Right lung (tissue), 10 donors: ENCODE measurements at places on chromosomes 11 and 22.

GRCh38 chr22:38276166-38276565, 3.4 kb upstream of the TMEM184B start:
- DNase-seq = no peak

DNA sequence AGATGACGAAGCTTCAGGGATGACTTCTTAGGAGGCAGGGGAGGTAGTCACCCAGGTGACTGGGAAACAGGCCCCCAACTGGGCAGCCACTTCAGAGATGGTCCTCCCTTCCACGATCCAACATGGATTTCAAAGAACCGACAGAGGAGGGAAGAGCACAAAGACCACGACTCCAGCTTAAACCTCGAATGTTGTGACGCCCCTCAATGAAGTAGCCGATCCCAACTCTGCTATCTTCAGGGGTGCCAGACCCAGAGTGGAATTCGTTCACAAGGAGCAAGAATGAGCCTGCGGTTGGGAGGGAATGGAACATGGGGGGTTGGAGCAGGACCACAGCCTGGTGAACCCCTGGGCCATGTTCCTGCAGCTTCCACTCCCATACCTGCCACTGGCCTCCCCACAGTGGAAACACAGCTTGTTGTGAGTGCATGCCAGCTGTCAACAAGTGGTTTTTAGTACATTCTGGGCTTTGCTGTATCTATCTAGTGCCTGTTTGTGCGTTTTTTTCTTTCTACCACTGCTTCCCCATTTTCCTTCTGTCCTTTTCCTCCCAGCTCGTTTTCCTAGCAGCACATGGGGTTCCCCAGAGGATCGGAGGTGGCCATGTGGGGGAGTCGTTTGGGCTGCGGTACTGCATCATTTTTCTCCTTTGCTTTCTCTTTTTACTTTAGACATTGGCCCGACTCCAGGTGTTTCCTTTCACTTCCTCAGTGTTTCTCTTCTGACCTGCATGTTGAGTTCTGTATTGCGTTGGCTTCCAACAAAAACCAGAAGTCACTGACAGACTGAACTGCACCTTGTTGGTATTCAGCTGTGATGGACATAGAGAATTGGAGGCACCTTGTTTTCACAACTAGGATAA, 65.8 kb downstream of the MORC2 start:
- DNase-seq = no peak

GRCh38 chr11:2796091-2796490, 89.5 kb downstream of the CDKN1C start:
- no peak for DNase-seq

DNA sequence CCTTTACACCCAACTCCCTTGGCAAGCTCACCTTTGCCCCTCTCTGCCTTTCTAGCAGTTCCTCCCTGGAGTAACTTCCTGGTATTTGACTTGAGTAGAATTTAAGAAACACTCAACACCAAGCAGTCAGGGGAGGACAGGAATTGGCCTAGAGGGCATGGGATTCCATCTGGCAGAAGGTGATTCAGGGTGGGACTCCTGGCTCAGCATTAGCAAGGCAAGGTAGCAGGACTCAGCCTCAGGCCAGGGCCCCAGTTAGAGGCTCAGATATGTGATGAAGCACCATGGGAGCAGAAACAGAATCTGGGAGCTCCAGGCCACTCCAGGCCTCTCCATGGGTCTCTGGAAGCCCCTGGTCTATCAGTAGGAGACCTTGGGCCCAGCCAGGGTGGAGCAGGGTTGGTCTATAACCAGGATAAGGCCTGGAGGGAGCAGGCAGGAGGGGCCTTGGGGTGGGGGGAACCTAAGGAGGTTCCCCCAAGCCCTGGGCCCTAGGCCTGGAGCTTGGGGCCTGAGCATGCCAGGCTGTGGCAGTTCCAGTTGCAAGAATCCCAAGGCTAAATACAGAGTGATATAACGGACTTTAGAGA, 148.2 kb downstream of the PARVA start:
- no peak for DNase-seq

DNA sequence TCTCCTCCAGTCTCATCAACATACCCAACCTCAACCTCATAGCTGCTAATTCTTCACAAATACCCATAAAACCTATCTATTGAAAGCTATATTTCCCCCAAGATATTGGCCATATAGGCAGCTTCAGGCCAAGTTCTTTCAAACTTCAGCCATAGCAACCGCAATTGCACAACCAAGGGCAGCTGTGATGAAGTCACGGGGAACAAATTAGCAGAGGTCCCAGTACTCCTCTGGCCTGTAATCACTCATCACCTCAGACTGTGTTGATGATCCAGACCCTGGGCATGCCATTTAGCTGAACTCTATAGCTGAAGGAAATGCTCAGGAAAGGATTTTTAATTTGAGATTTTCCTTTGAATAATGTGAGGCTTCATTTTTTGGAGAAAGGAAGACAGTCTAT, 84.1 kb downstream of the SLC1A2 start:
- no peak for DNase-seq

DNA sequence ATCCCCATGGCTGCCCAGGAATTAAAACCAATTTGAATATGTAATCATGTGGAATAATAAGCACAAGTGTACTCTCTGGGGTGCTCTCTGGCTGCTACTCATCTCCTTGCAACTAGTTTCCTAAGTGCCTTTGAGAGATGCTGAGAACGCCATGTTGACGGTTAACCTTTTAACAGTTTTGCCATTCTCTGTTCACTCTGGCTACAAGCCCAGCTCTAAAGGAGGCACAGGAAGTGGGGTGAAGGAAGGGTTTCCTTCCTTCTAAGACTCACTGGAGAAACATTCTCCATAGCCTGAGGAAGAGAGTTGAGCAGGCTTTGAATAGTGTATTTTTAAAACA, 122.0 kb upstream of the ZC3H12C start:
- no peak for DNase-seq

DNA sequence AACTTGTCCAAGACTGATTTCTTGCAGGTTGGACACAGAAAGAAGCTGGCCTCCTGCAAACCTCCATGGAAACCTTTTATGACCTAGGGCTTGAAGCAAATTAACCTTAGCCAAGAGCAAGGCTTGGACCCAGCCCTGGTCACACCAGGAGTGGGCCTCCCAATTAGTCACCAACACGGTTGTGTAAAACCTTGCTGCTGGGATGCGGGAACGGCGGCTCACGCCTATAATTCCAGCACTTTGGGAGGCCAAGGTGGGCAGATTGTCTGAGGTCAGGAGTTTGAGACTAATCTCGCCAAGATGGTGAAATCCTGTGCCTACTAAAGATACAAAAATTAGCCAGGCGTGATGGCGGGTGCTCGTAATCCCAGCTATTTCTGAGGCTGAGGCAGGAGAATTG, 419.9 kb downstream of the AASDHPPT start:
- no peak for DNase-seq

DNA sequence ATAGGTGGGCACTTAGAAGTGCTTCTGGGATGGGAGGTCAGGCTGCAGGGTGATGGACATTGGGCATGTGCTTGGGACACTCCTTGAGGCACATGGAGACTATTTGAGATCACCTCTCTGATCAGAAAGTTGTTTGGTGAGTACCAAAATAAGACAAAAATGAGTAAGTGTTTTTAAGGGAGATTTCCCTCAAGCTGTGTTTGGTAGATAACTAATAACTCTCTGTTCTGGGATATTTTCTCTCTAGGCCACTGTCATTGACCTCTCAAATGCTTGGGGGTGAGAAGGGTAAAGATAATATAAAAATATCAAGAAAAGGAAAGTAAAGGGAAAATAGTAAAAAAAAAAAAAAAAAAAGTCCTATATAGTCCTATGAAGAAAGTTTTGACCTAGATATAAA, 117.8 kb downstream of the TEAD1 start:
- DNase-seq = no peak

DNA sequence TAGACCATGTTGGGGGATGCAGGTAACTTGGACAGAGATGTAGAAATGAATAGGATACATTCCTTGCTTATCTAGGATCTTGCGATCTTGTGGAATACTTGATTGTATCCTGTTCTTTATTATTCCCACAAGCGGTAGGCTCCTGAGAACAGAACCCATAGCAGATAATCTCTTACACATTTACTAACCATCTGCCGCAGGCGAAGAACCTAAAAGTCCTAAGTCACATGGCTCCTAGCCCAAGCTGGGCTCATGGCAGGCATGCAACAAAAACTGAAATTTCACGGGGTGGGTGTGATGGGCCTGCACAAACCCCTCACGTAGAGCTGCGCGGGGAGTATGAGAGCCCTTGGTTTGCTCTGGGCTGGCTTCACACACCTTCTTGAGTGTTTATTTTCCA, 177.4 kb upstream of the NECTIN1 start:
- DNase-seq = no peak
